Stimulated activated CD4-positive, alpha-beta T cell treated with anti-CD3 and anti-CD28 coated beads, TNF-alpha, amount 100 ng/mL, for 4 hours (primary cell): ENCODE measurements at places on chromosomes 4 and X.

- no peak for DNase-seq
Measured at GRCh38 chrX:21674430-21675186, 16.5 kb upstream of the KLHL34 start.

GRCh38 chrX:16103625-16104024 lies 19.7 kb upstream of the GRPR start:
- no peak for DNase-seq

DNA sequence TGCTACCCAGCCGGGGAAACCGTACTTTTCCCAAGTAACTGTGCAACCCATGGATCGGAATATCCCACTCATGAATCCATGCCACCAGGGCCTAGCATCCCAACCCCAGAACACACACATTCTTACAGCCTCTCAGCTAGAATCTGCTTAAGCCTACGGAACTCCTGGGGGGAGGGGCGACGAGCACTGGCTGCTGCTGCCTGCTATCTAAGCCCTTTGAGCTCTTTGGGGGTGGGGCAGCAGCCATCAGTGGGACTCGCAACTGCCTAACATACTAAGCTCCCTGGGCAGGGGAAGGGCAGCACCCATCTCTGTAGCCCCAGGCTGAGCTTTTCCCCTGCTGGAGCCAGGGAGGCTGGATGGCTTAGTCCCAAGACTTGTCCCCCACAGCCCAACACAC lies 28.6 kb downstream of the NUDT10 start:
- no peak for DNase-seq

DNA sequence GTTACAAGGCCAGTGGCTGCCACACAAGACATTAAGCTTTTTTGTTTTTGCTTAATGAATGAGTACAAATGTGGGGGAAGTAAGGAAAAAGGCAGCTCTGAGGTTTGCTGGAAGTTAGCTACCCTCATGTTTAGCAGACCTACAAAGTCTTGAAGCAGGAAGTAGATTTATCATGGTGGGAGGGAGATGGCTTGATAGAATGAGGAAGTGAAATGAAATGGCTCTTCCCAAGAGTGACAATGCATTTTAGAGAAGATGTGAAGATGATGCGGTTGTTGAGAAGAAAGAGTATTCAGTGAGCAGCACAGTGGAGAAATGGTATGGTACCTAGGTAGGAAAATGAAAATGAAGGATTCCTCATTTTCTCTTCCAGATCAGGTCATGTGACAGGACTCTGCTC lies 108.0 kb downstream of the SLIT2 start:
- DNase-seq: no peak

GRCh38 chr4:162853788-162854187 lies 312.9 kb downstream of the NAF1 start:
- DNase-seq: no peak

- DNase-seq: no peak
Measured at GRCh38 chrX:69179380-69179911, 14.2 kb upstream of the PJA1 start.

GRCh38 chrX:137032341-137032694 lies 1.5 kb downstream of the GPR101 start:
- no peak for DNase-seq

GRCh38 chrX:132533409-132533808 lies 44.6 kb upstream of the MBNL3 start:
- DNase-seq: no peak

- no peak for DNase-seq
Measured at GRCh38 chr4:111678479-111678878, 466.8 kb upstream of the FAM241A start.

DNA sequence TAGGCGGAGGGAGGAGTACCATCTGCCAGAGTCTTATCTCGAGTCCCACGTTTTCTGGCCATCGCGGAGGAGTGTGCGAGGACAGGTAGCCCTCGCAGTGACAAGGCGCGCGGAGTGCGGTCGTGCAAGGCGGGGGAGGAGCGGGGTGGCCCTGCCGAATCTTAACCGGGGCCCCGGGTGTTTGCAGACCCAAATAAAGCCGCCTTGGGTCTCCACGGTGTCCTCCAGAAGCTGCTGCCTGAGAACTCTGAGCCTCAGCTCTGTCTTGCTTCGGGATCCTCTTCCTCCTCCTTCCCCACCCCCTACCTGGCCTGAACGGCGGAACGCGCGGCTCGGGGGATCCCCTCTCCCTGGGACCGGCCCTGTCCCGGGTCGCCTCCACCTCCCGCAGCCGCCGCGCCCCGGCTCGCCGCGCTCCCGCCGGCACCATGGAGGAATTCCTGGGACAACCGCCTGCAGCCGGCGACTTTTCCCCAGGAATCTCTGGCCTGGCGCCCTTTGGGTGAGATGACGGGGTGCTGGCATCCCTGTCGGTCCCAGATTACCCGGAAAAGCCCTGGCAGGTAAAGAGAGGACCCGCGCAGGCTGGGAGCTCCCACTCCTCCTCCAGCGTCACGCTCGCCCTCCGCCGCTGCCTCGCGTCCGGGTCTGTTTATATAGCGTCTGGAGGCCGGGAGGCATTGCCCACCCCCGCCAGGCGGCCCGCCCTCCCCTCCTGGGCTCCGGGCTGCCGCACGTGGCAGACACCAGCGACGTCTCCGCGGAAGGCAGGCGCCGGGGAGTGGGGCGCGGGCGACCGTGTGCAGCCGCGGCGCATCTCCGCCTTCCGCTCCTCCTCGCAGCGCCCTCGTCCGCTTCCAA lies at the start of gene GALNTL6:
GALNTL6 (plus strand) TSS at position 740 of the 861 bp plus-strand sequence.
- DNase-seq: no peak

GRCh38 chrX:13162772-13163410 lies 118.5 kb upstream of the FAM9C start:
- DNase-seq: no peak

GRCh38 chrX:12681047-12681446 lies 110.2 kb upstream of the PRPS2 start:
- no peak for DNase-seq

DNA sequence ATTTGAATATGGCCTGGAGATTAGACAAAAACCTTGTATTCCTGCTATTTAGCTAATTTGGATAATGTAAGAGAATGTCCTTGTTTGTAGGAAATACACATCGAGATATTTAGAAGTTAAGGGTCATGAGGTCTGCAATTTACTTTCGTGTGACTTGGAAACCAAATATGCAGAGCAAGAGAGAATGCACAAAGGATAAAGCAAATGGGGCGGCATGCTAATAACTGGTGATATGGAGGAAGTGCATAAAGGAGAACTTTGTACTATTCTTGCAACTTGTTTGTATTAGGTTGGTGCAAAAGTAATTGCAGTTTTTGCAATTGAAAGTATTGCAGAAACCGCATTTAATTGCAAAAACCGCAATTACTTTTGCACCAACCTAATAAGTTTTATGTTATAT lies 7.2 kb upstream of the CXCR3 start:
- no peak for DNase-seq

- no peak for DNase-seq
Measured at GRCh38 chrX:73446831-73447230, at the start of gene CDX4. Gene CDX4 (plus strand): TSS chrX:73447053. CDS start chrX:73447254, 201 bp downstream.

DNA sequence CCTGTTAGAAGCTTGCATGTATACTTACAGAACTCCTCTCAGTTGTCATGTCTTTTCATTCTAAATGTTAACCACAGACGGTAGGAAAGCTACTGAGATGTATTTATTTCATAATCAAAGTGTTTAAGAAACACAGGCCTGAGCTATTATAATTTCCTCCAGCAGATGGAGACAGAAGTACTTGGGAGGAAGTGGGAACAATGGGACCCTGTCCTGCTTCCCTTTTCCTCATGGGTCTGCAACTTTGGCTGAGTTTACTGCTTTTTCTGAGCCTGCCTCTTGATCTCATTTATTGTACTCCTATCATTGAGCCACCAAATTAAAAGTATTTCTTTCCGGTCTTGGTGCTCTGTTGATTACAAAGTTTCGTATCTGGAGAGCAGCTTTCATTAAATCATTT lies 67.7 kb upstream of the SPANXN2 start:
- no peak for DNase-seq

- DNase-seq: no peak
Measured at GRCh38 chr4:155532373-155533085, 134.1 kb upstream of the GUCY1A1 start.

GRCh38 chr4:137370206-137370633 lies 162.1 kb downstream of the PCDH18 start:
- DNase-seq: no peak

DNA sequence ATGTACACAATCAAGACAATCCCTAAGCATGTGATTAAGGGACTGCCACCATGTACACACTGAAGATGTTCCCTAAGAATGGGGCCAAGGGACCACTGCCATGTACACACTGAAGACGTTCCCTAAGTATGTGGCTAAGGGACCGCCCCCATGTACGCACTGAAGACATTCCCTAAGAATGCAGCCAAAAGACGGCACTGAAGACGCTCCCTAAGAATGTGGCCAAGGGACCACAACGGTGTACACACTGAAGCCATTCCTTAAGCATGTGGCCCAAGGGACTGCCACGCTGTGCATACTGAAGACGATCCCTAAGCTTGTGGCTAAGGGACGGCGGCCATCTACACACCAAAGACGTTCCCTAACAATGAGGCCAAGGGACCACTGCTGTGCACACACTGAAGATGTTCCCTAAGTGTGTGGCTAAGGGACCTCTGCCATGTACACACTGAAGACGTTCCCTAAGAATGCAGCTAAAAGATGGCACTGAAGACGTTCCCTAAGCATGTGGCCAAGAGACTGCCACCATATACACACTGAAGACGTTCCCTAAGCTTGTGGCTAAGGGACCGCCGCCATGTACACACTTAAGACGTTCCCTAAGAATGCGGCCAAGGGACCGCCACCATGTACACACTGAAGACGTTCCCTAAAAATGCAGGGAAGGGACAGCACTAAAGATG lies 26.4 kb downstream of the DHRSX start:
- no peak for DNase-seq

DNA sequence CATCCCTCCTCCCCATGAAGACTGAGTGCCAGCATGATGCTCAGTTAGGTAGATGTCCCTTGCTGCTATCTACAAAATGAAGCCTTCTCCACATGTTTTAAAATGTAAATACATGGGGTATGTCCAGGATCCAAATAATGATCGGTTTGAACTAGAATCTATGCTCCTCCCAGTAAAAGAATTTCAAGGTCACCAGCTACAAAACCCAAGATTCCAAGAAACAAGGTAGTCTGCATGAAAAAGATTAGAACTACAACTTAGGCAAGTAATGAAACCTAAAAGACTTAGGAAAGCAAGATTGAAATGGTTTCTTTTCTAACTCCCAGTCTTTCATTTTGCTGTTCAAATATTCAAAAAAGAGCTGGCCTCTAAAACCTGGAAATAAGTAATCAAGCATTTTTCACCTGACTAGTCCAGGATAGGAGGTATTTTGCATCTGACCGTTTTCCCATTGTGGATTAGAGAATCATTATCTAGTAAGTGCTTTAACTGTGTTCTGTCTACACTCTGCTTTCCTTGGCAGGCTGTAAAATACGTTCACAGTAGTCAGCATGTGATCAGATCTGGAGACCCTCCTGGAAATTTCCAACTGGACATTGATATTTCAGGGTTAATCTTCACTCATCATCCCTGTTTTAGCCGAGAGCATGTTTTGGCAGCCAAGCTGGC lies 57.4 kb downstream of the CC2D2A start:
- no peak for DNase-seq

- DNase-seq: no peak
Measured at GRCh38 chrX:134235236-134235635, 1.7 kb upstream of the CCDC160 start.

DNA sequence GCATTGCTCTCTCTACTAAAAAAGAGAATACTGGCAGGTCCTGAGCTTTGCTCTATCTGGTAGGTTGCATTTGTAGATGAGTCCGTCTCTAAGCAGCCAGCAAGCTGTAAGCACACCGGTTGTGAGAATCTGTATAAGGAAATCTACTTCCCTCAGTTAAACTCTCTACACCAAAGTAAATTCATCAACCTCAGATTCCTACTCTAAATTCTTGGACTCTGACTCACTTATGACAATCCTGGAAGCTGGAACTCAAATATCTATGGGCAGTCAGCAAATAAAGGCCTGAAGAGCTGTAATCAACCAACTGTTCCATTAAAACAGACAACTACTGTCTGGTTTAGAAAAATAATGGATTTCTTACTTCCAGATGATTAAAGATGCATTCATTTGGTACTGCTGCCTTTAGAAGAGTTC lies 37.9 kb downstream of the FAT1 start:
- no peak for DNase-seq

DNA sequence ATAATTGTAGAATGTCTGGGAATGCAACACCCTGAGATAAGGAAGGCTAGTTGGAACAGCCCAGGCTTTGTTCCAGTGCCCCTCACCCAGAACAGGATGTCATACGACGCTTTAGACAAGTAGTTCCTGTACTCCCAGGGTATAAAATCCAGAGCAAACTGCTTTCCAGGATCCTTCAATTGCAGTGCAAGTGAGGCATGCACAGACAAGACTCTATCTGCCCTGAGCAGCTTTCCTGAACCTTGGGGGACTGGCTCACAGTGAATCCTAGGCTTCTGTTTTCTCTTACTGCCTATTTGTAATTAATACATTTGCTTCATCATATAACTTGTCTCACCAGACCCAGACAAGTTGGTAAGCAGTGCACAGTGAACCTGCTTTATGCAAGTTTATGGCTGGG lies 48.4 kb upstream of the IL9R start:
- DNase-seq: no peak

DNA sequence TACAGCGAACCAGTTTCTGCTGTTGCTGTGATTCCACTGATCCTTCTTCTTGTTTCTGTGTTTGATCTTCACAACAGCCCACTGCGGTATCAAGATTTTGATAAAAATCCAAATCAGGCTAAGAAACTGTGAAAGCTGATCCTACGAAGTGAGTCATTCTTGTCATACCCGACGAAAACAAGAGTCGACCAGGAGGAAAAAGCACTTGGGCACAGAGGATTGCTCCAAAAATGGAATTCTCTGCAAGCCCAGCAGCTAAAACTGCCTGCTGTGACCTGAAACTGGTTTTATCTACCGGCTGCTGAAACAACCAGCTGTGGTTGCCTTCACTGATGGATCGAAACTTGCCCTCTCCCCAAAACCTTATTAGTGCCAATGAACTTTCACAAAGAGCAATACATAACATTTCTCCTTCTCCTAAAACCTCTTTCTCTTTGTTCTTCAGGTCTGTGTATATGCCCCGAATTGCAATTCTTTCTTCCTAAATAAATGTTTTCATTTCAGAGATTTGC lies 607.0 kb upstream of the PRKX start:
- no peak for DNase-seq

DNA sequence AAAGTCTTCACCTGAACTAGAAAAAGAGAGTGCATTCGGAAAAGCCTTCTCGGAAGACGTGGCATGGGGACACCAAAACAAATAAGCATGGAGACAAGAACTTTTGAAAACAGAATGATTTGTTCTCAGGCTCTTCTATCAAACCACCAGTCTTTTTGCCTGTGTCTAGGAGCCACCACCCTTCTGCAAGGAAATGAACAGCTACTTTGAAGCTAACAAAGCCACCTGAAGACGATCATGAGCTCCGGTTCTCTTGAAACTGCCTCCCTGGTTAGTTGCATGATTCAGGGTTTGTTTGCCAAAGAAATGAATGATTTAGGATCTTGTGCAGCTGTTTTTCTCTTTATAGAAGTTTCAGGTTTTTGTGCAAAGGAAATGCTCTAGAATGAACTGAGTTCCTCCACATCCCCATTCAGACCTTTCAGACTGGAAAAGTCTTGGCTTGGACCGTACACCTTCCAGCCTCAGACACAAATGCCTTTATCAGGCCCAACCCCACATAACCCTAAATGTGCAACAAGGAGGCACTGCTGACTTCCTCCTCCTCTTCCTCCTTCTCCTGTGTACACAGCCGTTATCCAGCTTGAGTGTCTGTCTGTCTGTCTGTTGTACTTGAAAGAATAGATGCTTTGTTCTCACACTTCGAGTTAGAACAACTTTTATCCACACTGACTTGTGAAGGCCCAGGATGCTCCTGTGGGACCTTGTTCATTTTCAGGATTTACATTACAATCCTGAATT lies 334.8 kb upstream of the KLF3 start:
- no peak for DNase-seq
